Ascending aorta (tissue), 2 donors: ENCODE measurements at places on chromosomes 7 and 10. TPM values are rescaled to one million over a fixed set of nuclear protein-coding genes. Genes with fewer than 3 reads are reported as not detected.
A peak's percentile ranks its signal among the peaks of the same experiment; 100 is the strongest.

GRCh38 chr10:104344219-104344618 is 6.0 kb upstream of the ITPRIP start:
- H3K4me3 ChIP-seq = no peak overlapping the region
- H3K27me3 ChIP-seq = no peaks in the 10 kb centered on the region
- no peaks in the 10 kb centered on the region for H3K36me3 ChIP-seq
- no peak overlapping the region for H3K27ac ChIP-seq
- no peak for DNase-seq
- no peaks in the 10 kb centered on the region for H3K4me1 ChIP-seq

DNA sequence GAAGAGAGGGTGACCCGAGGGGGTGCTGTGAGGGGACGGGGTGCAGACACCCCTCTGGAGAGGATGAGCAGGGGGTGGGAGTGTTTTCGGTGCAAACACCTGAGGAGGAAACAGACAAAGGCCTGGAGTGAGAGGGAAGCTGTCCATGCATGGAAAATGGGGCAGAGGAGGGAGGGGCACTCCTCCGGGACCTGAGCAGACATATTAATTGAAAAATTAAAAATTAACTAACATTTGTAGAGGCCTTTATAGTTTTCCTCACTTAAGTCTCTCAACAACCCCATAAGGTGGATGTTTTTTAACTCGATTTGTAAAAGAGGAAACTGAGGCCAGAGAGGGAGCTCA is 1.2 kb downstream of the VPS37D start:
- H3K27me3 ChIP-seq = no peaks in the 10 kb centered on the region
- DNase-seq = no peak
- peak overlapping the region; percentile 69 for H3K4me3 ChIP-seq

DNA sequence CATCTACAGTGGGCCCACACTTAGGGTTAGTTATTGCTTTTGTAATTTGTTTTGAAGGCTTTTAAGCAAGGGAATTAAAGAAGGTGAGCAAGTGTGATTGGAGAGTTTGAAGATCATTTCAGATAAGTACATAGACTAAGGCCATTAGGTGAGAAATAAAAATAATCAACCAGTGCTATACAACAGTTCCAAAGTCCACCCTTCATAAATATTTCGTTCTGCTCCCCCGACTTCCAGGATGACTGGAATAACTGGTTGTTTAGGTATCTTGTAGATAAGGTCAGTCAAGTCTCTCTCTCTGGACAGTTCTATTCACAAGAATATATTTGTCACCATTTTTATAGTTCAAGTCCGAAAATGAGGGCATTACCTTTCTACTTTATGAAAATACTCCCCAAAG is 98.0 kb upstream of the MBL2 start:
- no peaks in the 10 kb centered on the region for H3K4me1 ChIP-seq
- no peaks in the 10 kb centered on the region for H3K36me3 ChIP-seq
- H3K4me3 ChIP-seq = no peak overlapping the region
- no peak overlapping the region for H3K27ac ChIP-seq
- H3K27me3 ChIP-seq = no peaks in the 10 kb centered on the region

DNA sequence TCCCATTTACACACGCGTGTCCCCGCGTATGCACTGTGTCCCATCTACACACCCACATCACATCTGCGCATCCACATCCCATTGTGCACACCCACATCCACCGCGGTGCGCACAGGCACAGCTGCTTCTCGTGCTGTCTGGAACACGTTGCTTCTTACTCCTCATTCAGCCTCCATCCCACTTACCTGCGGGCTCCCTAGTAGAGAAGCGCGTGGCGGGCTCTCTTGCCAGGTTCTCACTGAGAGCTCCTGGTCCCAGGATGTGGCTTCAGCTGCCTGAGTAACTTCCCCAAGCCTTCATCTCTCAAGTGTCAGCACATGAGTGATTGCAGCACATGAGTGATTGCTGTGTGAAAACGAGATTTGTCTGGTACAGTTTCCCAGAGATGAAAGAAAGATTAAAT is 117.8 kb downstream of the TRRAP start:
- H3K4me3 ChIP-seq = no peak overlapping the region
- H3K27me3 ChIP-seq = no peaks in the 10 kb centered on the region
- no peak overlapping the region for H3K27ac ChIP-seq

GRCh38 chr7:106812027-106812643 is 52.9 kb upstream of the PIK3CG start:
- H3K4me1 ChIP-seq = no peaks in the 10 kb centered on the region
- no peak overlapping the region for H3K4me3 ChIP-seq
- no peaks in the 10 kb centered on the region for H3K36me3 ChIP-seq
- no peak for DNase-seq

- DNase-seq = no peak
- H3K36me3 ChIP-seq = no peaks in the 10 kb centered on the region
- no peaks in the 10 kb centered on the region for H3K4me1 ChIP-seq
- no peaks in the 10 kb centered on the region for H3K27me3 ChIP-seq
- H3K4me3 ChIP-seq = no peak overlapping the region
These were observed 60.8 kb upstream of the DOCK1 start for GRCh38 chr10:126844406-126844805.

GRCh38 chr10:100908378-100908777 is 4.4 kb upstream of the SLF2 start:
- H3K27me3 ChIP-seq = no peaks in the 10 kb centered on the region
- H3K36me3 ChIP-seq = no peaks in the 10 kb centered on the region
- H3K27ac ChIP-seq = no peak overlapping the region

DNA sequence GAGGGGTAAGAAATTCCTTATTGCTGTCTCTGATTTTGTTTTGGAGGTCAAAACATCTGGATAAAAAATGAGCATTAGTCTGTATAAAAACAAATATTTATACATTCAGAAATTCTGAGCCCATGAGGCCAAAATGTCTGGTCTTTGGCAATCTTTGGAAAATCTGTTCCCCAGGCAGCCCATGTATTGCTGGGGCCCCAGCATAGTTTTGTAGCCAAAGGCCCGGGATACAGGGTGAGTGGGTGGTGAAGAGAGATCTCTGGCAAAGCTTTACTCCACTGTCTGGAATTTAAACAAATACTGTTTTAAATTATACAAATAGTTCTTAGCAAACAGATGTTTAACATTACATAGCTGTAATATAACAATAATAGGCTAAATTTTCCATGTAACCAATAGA is 134.7 kb upstream of the GALNT17 start:
- H3K27ac ChIP-seq = no peak overlapping the region
- no peaks in the 10 kb centered on the region for H3K4me1 ChIP-seq
- no peaks in the 10 kb centered on the region for H3K27me3 ChIP-seq

GRCh38 chr10:126207313-126207771 is 180.9 kb downstream of the ADAM12 start:
- no peak overlapping the region for H3K4me3 ChIP-seq
- H3K36me3 ChIP-seq = no peaks in the 10 kb centered on the region
- peaks cover 6% of the 10 kb centered on the region for H3K4me1 ChIP-seq
- no peak overlapping the region for H3K27ac ChIP-seq
- no peak for DNase-seq

DNA sequence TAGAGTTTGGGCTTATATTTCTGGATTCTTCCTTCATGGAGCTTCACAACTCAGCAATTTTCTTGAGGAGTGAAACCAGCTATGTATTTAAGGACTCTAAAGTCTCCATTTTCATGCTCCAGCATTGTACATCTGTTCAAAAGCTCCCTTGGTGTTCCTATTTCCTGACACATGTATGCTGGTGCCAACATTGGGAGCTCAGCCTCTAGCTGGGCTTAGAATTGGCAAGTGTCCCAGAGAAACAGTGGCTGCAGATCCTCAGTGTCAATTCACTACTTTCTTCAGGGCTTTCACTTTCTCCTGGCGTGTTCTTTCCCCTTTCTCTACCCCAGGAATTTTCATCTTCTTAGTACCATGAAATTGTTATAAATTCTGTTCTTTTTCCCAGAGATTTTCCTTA is 103.1 kb downstream of the ZNF467 start:
- H3K27me3 ChIP-seq = no peaks in the 10 kb centered on the region
- no peak for DNase-seq
- peaks cover 11% of the 10 kb centered on the region for H3K4me1 ChIP-seq
- H3K36me3 ChIP-seq = no peaks in the 10 kb centered on the region
- H3K4me3 ChIP-seq = no peak overlapping the region

DNA sequence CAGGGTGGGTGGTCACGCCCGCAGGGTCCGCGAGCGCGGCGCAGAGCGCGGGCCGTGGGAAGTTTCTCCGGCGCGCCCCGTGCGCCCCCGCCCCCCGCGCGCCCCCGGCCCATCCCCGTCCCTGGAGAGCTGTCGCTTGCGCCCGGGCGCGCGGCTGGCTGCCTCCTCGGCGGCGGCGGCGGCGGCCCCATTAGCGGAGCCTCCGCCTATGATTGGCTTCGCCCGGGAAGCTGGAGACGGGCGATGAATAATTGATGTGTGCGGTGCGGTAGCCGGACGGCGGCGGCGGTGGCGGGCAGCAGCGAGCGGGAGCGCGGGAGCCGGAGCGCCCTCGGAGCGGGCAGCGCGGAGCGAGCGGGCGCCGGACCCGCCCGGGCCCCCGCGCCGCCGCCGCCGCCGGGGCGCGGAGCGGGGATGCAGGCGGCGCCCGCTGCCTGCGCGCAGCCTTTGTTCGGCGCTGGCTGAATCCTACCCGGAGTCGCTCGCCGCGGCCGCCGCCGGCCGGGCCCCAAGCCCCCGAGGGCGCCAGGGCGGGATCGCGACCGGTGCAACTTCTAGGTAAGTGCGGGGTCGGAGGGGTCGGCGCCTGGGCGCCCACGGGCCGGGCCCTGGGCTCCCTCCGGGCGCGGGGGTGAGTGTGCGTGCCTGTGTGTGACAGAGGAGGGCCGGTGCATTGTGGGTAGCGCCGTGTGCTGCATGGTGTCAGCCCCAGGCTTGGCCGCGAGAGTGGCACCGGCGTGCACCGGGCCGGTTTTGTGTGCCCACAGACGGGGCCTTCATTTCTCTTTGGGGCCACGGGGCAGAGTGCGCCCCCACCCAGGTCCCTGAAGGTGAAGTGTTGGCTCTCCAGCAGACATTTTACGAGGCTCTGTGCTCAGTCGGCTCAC is 103.8 kb upstream of the PPIF start:
- DNase-seq = no peak
- H3K27me3 ChIP-seq = no peaks in the 10 kb centered on the region
- no peaks in the 10 kb centered on the region for H3K36me3 ChIP-seq

DNA sequence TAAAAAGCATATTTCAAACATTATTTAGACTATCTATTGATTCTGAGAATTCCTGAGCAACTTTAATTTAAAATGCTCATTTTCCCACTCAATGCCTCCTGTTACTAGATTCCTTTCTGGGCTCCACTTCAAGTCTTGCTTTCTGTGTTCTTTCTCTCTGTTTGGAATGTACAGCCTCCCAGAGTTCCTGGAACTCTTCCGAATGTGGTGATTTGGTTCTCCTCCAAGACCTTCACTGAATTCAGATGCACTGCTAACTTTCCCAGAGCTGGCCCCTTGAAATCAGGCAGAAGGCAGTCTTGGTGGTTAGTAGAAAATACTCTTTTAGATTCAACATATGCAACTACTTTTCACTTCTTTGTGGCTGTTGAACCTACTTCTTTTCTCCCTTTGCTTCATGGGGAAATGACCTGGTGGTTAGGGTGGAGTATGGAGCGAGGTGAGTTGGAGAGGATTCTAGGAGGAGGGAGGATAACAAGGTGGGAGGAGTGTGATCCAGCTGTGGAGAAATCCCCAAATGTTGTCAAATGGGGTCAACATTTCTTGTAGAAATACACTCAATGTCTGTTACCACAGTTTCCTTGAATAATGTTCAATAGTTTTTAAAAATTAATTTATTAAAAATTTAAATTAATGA is 27.9 kb upstream of the CCDC7 start:
- H3K36me3 ChIP-seq = no peaks in the 10 kb centered on the region
- peak overlapping the region; percentile 19 for H3K27ac ChIP-seq

AP1S1 gene
- 77.4 TPM for total RNA-seq

FGL2 gene
- total RNA-seq = 77.9 TPM

PAPOLB gene
- total RNA-seq = not detected

HOXA5 gene
- total RNA-seq = 22.0 TPM

SPDYE2B gene
- total RNA-seq = not detected
